NK-92 treated with Interleukin-12 subunit alpha and Interleukin-12 subunit beta, amount 100 ng/mL, for 24 hours (cell line): ENCODE measurements at places on chromosomes 3 and 15.

DNA sequence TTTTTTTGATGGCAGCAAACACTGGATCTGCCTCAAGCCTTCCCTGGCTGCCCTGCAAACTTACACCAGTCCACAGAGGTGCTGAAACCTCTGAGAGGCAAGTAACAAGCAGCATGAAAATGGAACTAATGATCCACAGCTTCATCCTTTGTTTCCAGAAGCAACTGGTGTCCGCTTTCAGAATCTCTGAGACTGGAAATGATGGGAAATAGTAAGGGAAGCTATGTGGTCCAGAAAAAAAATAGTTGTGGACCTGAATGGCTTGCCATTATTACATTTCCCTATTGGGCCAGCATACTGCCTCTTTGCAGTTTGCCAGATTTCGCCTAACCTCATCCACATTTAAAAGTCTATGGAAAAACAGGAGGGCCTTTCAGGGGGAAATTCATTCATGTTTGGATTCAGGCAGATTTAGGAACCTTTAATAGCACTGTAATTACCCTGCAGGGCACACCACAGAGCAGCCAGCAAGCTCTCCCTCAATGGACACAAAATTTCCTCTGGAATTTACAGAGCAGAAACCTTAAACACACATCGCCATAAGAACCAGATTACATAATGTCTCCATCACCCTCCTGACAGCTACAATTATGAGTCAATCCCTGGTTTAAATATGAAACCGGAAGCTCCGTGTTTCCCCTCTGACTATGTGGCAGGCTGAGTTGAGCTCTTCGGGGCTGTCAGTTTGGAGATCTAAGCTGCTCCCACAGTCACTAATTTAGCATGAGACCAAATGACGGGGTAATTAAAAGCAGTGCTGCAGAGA, 134.4 kb downstream of the TMCO5A start:
- peak; percentile 48 for DNase-seq

DNA sequence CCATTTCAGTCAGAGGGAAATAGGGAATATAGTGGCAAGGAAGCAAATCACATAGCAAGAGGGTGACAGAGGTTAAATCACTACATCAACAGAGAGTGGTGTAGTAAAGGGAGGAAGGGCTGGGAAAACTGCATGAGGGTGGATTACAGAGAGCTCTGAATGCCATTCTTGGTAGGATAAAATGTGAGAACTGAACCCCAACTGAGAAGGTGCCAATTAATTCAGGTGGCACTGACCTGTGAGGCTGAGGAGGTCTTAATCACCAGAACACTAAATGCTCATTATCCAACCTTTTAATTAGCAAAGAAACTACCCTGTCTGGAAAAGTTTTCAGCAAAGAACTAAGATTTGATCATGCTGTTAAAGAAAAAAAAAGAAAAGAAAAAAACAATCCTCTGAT, 202.7 kb downstream of the LRRN1 start:
- no peak for DNase-seq

- DNase-seq = no peak
Measured at GRCh38 chr3:101509811-101510210, 3.2 kb downstream of the SENP7 start.

GRCh38 chr3:127237835-127238234, 44.9 kb downstream of the PRR23E start:
- DNase-seq = no peak

DNA sequence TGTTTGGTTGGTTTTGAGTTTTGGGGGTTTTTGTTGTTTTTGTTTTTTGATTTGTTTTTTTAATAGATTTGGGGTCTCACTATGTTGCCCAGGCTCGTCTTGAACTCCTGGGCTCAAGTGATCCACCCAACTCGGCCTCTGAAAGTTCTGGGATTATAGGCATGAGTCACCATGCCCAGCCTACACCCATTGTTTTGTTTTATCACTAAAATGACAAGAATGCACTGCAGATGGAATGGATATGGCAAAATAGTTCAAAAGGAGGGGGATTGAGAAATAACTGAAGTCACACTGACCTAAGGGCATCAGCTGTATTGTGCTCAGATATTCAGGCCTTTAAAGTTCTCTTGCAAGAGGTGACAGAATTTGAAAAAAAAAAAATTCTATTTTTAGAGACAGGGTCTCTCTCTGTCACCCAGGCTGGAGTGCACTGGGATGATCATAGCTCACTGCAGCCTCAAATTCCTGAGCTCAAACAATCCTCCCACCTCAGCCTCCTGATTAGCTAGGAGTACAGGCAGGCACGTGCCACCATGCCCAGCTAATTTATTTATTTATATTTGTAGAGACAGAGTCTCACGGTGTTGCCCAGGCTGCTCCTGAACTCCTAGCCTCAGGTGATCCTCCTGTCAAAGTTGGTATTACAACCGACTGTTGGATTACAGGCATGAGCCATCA, 4.4 kb upstream of the RASA2 start:
- DNase-seq = no peak

GRCh38 chr3:1135194-1135593, 42.4 kb downstream of the CNTN6 start:
- DNase-seq = no peak
